ENCODE measurements at places on chromosomes 4 and X. TPM values are rescaled to one million over a fixed set of nuclear protein-coding genes. Genes with fewer than 3 reads are reported as not detected.

- DNase-seq: peak; percentile 91
- H3K4me3 ChIP-seq: peak overlapping the region; percentile 91
- H3K4me1 ChIP-seq: peaks cover 2% of the 10 kb centered on the region
These were observed 2.3 kb upstream of the NR3C2 start for GRCh38 chr4:148444296-148445070.

GRCh38 chr4:24630937-24631336 is 46.6 kb upstream of the DHX15 start:
- no peaks in the 10 kb centered on the region for H3K36me3 ChIP-seq
- H3K4me1 ChIP-seq: no peaks in the 10 kb centered on the region
- DNase-seq: no peak
- H3K4me3 ChIP-seq: no peak overlapping the region

GRCh38 chrX:155048977-155049619 is 21.8 kb downstream of the CMC4 start:
- no peak for DNase-seq
- no peaks in the 10 kb centered on the region for H3K27me3 ChIP-seq
- H3K4me1 ChIP-seq: peaks cover 2% of the 10 kb centered on the region
- no peak overlapping the region for H3K27ac ChIP-seq
- H3K4me3 ChIP-seq: no peak overlapping the region
- peaks cover 4% of the 10 kb centered on the region for H3K36me3 ChIP-seq

DNA sequence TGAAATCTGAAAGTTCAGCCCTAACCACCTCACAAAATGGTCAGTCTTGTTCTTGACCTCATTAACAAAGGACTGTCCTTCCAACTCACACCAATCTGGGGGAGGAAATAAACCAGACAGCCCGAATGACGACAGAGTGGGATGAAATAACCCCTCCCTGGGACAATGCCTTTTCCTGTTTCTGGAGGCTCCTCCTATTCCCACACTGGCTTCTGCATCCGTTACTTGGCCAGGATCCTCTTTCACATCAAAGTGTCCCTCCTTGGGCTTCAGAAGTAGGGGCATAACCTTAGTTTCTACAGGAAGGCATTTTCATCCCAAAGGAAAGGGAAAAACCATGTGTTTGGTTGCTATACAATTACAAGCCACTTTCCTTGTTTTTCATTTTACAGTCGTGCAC is 59.8 kb upstream of the RPL34 start:
- no peaks in the 10 kb centered on the region for H3K27me3 ChIP-seq
- no peak for DNase-seq
- H3K4me1 ChIP-seq: peaks cover 5% of the 10 kb centered on the region
- H3K27ac ChIP-seq: no peak overlapping the region

DNA sequence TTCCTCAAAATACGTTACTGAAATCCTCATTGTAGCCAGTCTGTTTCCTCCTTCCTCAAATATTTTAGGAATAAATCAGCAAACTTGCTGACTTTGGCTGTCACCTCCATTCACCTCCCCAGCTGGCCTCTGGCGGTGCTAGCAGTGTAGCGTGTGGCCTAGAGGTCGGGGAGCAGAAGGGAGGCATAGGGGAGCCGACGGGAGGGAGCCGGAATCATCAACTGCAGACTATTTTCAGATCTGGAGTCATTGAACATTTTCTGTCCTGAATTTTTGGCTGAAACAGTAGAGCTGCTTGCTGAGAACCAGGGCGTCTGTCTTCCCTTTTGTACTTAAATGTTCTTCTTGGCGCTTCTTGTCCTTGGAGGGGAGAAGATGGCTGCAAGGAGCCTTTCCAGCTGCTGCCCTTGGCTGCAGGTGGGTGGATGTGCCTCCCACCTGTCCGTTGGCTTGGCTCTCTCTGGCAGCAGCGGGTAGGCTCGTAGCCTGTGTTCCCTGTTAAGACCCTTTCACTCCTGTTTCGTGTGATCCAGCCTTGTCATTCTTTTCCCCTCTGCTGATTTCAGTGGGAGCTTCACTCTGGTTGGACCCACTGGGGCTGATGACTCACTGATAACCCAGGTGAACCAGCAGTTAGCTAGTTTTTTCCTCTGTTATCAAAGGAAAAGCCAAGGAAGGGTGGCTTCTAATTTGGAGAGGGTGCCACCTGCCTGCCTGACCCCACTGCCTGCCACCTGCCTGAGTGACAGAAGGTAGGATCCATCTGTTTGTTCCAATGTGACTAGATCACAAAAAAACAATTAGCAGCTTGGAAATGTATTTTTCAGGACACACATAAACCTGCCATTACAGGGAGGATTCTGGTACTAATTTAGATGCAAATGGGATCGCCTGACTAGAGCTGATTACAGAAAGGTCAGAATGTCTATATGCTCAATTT is 135.9 kb downstream of the GATB start:
- no peaks in the 10 kb centered on the region for H3K4me1 ChIP-seq
- no peaks in the 10 kb centered on the region for H3K27me3 ChIP-seq
- no peaks in the 10 kb centered on the region for H3K36me3 ChIP-seq

DNA sequence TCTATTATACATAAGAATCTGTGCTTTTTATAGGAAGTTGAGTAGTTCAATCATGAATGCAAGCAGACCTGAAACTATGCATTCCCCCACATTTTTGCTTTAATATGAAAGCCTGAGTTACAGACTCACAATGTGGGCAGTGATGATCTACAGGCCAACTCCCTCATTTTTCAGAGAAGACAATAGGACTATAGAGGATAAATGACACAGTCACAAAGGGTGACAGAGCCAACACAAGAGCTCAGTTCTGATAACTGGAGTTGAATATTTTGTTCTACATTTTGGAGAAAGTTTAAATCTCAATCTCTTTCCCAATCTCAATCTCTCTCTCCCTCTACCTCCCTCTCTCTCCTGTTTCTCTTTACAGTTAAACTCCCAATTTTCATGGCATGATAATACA is 27.0 kb downstream of the MBNL3 start:
- H3K27ac ChIP-seq: no peak overlapping the region
- no peak for DNase-seq
- no peaks in the 10 kb centered on the region for H3K4me1 ChIP-seq
- H3K4me3 ChIP-seq: no peak overlapping the region

DNA sequence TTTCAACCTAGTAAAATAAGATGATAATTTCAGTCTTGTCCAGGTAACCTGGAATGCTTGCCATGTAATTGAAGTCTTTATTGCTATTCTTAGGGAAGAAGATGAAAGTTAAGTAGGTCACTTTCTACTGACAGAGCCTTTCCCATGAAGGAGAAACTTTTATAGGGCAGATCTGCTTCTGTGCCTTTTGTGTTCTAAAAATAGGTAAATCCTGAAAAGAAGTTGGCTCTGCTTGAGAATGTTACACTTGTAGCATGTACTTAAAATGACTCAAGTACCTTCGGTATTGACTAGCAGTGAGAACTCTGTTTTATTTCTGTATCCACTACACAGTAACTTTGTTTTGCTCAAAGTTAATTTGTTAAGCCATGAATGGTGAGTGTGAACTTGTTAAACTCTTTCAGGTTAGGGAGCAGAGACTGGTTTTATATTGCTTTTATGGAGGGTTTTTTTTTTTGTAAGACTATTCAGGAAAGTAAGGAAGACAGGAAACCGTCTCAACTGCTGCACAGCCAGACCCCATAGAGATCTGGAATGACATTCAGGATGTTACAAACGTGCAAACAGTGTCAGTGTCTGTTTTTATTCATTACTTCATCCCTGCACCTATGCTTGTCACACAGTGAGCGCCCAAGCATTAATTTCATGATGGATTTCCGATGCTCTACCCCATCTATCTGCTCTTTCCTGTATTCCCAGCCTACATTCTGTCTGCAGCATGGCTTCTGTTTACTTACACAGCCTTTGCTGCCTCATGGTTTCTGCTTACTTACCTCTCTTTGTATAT is 53.0 kb downstream of the SEPTIN11 start:
- DNase-seq: no peak
- no peaks in the 10 kb centered on the region for H3K27me3 ChIP-seq
- no peak overlapping the region for H3K27ac ChIP-seq
- no peak overlapping the region for H3K4me3 ChIP-seq
- H3K4me1 ChIP-seq: peaks cover 26% of the 10 kb centered on the region

- no peak for DNase-seq
- H3K36me3 ChIP-seq: no peaks in the 10 kb centered on the region
- no peak overlapping the region for H3K27ac ChIP-seq
- no peak overlapping the region for H3K4me3 ChIP-seq
- H3K4me1 ChIP-seq: no peaks in the 10 kb centered on the region
These were observed 111.1 kb upstream of the GRPR start for GRCh38 chrX:16012250-16012649.

DNA sequence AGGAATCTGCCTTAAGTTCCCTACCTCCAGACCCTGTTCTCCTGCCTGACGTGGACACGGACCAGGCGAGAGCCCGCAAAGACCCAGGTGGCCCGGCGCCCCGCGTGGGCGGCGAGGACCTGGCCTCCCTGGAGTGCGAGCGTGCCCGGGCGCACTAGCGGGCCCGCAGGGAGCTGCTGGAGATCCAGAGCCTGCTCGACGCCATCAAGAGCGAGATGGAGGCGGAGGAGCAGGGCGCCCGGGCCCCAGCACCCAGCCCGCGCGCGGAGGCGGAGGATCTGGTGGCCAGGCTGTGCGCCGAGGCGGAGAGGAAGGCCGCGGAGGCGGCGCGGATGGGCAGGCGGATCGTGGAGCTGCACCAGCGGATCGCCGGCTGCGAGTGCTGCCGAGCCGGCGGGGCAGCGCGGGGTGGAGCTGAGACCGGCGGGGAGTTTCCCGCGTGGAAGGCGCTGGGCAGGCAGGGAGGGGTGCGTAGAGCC is 18.2 kb downstream of the MRFAP1 start:
- no peaks in the 10 kb centered on the region for H3K36me3 ChIP-seq
- H3K4me3 ChIP-seq: no peak overlapping the region
- peak; percentile 92 for DNase-seq

GRCh38 chr4:15649914-15650545 is 5.1 kb downstream of the FBXL5 start:
- H3K27me3 ChIP-seq: no peaks in the 10 kb centered on the region
- DNase-seq: no peak
- H3K4me3 ChIP-seq: no peak overlapping the region

- H3K4me3 ChIP-seq: no peak overlapping the region
- no peak overlapping the region for H3K27ac ChIP-seq
- no peaks in the 10 kb centered on the region for H3K4me1 ChIP-seq
- H3K36me3 ChIP-seq: no peaks in the 10 kb centered on the region
- no peak for DNase-seq
These were observed 67.8 kb upstream of the ATP6AP2 start for GRCh38 chrX:40513012-40513411.

The RBPJ gene
- total RNA-seq: 87.1 TPM

The BEX2 gene
- 30.2 TPM for total RNA-seq

The SCRG1 gene
- total RNA-seq: not detected
